ENCODE measurements at places on chromosomes 7 and 10.

DNA sequence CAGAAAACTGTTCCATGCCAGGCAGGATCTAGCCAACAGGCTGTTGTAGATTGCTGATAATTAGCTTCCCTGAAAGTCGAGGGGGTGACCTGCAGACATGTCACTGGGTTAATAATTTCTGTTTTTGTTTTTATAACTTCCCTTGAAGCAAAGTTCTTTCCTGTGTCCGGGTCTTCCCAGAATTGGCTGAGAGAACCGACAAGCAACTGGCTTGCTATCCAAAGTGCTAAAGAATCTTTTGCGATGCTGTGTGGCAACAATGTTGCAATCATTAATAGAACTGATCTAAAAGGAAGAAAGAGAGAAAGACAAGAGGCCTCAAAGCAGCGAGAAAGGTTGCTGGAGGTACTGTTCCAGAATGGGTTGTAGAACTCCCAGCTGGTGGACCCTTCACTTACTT is 132.1 kb upstream of the DPP6 start:
- no peak for DNase-seq

- no peak for DNase-seq
These were observed 24.0 kb upstream of the RBM33 start for GRCh38 chr7:155620497-155620896.

- no peak for DNase-seq
These were observed 121.3 kb downstream of the BMPER start for GRCh38 chr7:34026481-34027190.

GRCh38 chr7:36496576-36496975 is 106.9 kb downstream of the ANLN start:
- DNase-seq, result no peak

DNA sequence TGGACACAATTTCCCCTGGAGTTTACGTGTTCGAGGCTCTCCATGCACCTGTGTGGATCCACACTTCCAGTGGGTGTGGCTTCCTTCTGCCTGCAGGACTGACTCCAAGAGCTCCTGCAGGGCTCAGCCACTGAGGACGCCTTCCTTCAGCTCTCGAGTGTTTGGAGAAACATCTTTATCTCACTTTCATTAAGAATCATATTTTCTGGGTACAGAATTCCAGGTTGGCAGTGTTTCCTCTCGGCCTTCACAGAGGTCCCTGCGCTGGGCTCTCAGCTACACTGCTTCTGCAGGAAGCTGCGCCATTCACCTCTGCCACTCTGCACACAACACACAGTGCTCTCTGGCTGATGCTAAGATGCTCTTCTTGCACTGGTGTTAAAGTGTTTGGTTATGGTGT is 69.9 kb upstream of the NKX6-2 start:
- DNase-seq, result no peak

GRCh38 chr10:109887243-109887642 is 36.1 kb downstream of the XPNPEP1 start:
- DNase-seq, result no peak

DNA sequence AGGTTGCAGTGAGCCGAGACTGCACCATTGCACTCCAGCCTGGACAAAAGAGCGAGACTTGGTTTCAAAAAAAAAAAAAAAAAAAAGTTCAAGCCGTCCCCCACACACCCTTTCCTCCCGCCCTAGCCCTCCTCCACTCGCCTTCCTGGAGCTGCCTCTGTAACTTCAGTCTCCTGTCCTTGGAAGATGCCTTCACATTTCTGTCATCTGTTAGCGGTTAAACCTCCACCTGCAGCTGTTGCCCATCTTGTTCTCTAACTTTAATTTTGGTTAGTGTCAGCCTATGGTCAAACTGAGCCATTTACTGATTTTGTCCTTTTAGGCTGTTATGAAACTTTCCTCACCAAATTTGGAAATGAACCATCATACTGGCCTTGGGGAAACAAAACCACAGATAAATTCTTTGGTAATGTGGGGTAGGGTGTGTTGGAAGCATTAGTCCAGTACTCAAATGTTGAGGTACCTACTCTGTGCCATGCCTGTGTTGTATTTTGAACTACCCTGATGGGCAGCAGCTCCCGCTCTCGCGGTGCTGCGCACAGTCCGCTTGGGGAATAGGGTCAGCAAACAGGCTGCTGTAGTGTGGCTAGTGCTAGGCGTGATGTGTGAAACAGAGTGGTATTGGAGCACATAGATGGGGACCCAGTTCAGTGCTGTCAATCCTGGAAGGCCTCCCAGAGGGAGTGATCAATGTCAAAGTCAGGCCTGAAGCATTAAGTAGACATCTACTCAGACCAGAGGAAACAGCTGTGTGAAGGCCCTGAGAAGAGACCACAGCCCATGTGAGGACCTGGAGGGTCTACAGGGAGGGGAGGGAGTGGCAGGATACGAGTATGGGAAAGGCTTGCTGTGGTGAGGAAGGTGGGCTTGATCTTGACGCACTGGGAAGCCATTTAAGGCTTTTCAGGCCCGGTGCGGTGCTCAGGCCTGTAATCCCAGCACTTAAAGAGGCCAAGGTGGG is 26.9 kb downstream of the SFXN4 start:
- no peak for DNase-seq

DNA sequence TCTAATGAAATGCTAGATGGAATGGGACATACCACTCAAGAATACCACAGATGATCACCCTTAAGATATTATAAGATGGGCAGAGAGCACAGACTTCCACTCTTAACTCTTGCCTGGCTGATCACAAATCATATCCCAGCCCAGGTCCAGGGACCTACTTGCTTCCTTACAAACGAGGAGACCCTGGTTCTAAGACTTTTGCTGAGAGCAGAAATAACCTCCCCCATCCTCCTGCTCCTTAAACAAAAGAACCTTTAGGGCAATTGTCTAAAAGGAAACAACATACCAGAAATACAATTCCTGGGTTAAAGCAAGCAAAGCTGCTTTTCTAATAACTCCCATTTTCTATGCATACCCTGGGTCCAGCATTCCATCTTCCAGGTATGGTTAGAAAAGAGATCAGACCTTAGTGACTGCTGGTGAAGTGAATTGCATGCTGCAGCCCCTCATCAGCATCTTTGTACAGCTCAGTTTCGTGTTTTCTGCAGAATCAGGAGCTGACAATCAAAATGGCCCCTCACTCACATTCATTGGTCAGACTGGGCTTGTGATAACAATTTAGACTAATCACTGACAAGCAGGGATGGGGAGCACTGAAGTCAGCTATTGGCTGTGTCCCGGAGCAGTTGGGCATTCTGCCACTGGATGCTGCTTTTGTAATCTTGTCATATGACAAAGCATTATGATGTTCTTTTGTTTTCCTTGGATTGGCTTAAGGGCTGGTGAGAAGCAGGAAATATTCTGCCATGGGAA is 14.6 kb downstream of the IFIT3 start:
- DNase-seq, result peak; percentile 80

DNA sequence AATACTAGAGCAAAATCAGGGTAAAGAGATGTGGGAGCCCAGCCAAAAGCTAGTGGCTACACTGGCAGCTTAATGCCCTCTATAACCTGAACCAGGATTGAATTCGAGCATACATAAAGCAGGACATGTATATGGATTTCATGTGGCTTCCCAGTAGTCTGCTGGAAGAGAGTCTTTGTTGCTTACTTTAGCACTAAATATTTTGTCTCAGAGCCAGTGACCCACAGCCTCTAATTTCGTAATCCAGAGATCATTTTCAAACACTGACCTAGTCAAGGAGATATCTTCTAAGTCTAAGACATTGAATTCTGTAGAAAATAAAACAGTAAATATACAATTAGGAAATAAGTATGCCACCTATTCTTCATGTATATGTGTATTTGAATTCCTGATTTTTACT is 64.2 kb upstream of the GNAI1 start:
- no peak for DNase-seq

GRCh38 chr7:158759749-158760444 is 55.3 kb upstream of the NCAPG2 start:
- DNase-seq, result no peak

DNA sequence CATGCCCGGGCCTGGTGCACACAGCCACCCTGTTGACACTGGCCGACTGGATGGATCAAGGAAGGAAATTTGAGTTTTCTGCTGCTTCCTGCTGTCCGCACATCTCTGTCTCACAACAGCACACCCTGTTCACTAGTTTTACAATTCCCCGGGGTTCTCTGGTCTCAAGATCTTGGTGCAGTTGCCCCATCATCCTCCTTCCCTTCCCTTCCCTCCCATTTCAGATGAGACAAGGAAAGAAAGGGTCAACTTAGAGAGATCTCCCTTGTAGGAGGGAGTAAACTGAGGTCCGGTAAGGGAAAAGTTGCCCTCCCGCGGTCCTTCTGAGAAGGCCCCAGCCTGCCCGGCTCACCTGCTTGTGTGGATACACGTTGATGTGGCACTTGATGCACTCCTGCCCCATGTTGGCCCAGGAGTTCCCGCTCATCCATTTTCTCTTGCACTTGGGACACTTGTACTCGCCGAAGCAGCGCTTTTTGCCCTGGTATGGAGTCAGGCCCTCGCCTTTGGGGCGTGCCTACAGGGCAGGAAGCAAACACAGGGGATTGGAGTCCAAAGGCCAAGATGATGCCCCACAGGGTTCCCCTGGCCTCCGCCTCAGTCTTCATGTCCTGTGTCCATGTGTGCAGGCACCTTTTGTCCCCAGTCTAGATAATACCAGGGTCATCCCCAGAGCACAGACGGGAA is 46.8 kb downstream of the PPIF start:
- DNase-seq, result no peak

DNA sequence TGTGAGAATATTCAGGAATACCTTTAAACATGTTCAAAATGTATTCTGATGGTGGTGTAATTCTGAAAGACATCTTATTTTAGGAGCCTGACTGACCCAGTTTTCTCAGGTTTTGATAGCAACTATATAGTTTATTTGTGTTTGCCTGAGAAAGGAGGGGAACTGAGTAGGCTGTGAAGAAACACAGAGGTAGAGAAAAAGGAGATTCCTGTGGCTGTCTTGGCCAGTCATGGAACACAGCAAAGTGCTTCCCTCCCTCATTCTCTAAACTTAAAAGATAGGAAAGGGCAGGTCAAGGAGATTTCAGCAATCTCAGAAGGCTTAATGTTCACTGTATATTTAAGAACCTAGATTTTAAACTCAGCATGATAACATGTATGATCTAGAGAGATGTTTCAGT is 43.5 kb downstream of the ZMYND11 start:
- DNase-seq, result no peak

GRCh38 chr10:32149252-32149955 is 93.2 kb upstream of the KIF5B start:
- DNase-seq, result peak; percentile 37

DNA sequence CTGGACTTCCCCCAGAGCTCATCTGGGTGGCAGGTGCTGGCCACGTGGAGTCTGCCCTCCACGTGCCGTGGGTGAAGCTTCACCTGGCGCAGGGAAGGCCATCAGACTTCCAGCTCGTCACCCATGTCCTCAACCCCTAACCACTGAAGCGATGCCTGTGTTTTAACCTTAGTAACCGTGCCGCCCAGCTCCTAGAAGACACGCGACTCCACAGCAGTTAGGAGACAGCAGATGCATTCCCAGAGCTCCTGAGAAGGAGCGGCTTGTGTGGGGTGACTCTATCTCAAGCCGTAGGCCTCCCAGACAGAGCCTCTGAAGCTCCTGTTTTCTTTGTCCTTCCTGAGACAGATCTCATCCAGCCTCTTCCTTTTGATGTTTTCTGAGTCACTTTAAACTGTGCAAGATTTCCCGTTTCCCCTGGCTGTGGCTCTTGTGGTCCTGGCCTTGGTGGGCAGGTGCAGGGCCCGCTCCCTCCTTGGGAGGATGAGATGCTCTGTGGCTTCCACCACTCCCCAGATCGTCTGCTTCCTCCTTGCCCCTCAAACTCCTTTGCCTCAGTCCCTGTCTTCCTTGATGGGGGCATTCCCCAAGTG is 41.4 kb upstream of the AP5Z1 start:
- DNase-seq, result no peak

DNA sequence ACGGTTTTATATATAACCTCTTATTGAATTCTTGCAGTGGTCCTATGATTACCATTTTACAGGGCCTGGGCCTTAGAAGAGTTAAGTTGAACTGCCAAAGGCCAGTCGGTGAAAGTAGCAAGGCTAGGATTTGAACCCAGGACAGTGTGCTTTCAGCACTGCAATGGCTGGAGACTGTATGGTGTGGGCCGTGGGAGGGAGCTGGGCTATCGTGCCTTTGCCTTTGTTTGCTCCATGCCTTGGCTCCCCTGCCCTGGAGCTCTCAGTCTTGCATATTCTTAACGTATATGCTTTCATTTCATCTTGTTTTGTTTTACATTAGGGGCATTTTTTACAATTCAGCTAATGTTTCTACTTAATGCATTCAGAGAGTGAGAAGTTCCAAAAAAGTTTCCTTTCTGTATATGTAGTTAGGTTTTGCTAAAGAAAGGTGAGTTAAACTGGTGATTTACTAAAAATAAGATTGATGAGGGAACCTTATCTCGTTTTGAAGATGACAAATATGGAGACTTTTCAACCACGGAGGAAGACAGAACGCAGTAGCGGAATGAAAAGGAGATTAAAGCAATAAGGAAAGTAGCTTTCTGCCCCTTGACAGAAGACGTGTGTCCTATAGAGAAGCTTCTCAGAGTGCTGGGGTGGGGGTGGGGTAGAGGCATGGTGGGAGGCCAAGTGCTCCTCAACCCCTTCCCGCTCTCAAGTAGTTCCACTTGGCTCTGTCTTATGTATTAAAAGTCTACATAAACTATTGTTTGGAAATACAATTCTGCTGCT is 82.5 kb downstream of the RTKN2 start:
- DNase-seq, result no peak

DNA sequence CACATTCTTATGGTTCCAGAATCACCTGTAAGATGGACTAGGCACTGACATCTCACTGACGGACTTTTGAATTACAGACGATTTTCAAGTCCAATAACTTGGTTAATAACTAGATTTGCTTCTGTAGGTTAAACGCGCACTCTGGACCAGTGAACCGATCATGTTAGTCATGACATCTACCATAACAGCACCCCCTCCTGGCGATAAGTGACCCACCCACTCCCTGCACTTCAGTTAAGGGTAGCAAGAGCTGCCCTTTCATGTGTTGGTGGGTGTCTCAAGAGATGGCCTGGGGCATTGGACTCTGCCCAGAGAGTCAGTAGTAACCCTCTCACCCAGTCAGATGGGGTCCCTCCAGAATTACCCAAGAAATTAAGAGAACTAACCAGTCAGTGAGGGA is 12.9 kb downstream of the GRM8 start:
- no peak for DNase-seq

DNA sequence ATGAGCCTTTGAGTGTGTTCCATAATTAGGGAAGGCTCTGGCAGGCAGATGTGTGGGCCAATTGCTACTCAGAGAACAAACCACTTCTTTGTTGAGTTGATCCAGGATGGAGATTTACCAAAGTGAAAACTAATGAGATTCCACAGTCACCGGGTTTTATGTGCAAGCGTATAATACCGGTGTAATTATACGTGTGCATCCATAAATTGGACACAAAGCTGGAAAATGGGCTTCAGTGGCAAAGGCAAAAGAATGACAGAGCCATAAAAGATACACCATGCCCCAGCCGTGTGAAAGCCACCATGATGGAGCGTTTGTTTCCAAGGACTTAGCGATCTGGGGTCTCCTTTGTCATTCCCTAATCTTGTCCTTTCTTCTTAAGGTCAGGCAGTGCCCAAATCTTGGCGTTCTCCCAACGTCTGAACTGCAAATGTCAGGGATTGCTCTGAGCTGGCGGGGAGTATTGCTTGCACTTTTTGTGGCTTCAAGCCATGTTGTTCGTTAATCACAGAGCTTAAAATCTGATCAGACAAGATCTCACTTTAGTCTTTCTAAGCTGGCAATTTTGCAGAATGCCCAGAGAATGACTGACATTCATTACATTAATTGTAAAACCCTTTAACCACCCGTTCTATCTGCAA is 70.1 kb downstream of the NPTX2 start:
- DNase-seq, result no peak

- DNase-seq, result no peak
These were observed 3.2 kb upstream of the IFIT1 start for GRCh38 chr10:89389254-89389653.
